ENCODE measurements at places on chromosomes 6 and 20.
A peak's percentile ranks its signal among the peaks of the same experiment; 100 is the strongest.

DNA sequence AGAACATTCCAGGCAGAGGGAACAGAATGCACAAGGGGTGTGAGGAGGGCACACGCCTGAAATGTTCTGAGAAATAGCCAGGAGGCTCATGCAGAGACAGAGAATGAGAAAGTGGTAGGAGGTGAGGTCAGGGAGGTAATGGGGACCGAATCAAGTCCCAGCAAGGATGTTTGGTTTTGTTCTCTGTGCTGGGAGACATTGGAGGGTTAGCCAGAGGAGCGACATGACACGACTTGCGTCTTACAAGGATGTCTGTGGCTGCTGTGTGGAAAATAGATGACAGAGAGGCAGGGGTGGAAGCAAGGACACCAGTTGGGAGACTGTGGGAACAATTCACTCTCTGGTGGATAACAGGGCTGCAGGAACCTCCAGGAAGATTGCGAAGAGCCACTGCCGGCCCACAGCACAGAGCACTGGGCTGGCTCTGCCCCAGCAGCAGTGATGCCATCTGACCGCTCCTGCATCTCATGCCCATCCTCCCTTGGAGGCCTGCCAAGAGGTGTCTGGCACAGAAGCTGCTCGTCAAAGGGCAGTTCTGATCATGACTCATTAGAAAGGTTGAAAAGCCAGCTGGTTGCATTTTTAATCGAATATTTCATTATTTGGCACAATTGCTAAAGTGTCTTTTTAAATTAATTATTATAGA is 57.7 kb upstream of the CD83 start:
- DNase-seq = no peak

- DNase-seq = no peak
Observed at GRCh38 chr20:4406627-4407026, 315.1 kb upstream of the PRND start.

DNA sequence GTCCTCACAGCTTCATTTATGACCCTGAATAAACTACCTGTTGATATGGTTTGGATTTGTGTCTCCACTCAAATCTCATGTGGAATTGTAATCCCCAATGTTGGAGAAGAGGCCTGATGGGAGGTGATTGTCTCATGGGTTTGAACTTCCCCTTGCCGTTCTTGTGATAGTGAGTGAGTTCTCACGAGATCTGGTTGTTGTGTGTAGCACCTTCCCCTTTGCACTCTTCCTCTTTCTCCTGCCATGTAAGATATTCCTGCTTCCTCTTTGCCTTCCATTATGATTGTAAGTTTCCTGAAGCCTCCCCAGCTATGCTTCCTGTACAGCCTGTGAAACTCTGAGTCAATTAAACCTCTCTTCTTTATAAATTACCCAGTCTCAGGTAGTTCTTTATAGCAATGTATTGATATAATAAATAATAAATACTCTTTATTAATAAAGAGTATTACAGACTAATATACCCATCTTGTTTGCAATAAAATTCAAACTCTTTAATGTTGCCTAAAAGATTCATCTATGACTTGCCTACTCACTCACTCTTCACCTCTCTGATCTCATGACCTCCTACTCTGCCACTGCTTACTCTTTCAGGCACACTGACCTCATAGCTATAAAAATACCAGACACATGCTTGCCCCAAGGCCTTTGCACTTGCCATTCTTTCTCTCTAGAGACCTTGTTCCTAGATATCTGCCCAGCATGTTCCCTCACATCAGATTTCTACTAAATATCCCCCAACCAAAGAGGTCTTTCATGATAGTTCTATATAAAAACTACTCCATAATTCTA is 256.4 kb upstream of the MARCKS start:
- no peak for DNase-seq

- no peak for DNase-seq
Observed at GRCh38 chr20:50335105-50335504, 144.5 kb downstream of the CEBPB start.

DNA sequence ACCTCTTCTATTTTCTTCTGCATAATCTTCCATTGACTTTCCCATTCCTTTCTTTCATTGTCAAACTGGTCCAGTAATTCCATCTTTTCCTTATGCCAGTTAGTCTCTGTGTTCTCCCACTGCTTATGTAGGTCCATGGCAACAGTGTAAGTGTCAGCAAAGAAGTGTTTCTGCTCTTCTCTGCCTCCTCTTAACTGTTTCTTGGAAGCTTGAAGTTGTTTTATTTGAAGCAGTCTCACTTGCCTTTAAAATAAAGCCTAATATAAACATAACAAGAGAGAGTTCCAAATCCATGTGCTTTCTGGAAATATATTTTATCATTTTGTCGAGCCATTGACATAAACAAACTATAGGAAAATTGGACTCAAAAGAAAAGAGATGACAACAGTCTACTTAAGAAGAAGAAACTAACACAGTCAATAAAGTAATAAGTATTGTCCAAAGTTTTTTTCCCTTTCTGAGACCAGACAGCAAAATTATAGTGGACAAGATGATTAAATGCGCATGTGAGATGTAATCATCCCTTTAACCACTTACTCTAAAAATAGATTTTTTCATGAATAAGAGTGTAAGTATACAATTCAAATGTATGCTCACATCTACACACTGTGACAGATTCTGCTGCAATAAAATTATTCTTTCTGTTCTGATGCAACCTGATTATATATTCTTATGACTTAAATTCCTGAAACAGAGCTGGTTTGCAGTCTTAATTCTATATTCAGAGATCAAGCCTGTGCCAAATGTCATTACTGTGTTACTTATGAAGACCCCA is 5.2 kb downstream of the KIAA0408 start:
- no peak for DNase-seq

DNA sequence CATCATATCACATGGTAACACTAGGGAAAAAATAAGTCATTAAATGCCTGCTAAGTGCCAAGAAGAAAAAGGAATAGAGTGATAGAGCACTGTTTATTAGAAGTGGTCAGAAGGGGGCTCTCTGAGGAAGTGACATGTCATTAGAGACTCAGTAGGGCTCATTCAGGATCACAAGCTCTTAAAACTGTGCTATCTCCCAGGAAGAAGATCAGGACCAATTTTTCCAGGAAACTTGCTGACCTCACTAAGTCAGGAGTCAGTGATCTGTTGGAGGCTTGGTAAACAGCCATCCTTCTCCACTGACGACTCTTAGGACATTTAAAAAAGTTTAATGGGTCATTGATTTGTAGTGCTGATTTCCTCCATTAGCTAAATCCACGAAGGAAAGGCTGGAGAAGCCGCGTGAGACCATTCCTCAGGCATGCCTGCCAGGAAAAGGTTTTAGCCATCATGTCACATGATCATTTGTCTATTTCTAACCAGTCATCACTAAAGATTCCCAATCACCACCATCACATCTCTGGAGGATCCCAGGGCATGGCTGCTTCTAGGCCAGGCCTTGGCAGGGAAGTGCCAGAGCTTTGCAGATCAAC is 5.9 kb upstream of the PTPN1 start:
- DNase-seq = no peak

GRCh38 chr6:35534407-35535170 is 21.9 kb upstream of the TULP1 start:
- DNase-seq = no peak

- peak; percentile 94 for DNase-seq
Observed at GRCh38 chr20:44018259-44018941, 103.7 kb downstream of the TOX2 start.

DNA sequence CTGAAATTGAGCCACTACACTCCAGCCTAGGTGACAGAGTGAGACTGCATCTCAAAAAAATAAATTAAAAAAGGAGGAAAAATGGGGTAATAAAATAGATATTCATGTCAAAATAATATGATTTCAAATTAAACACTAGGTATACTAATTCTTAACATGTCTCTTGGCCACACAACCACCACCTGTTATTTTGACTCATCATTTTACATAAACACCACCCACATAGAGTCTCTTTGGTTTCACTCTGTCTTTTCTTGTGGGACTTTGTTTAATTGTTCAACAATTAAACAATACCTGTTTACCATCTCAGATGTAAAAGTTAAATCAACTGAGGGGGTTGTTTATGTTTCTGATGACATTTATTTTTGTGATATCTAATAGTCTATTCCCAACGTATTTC is 476.8 kb upstream of the ADGRB3 start:
- no peak for DNase-seq

DNA sequence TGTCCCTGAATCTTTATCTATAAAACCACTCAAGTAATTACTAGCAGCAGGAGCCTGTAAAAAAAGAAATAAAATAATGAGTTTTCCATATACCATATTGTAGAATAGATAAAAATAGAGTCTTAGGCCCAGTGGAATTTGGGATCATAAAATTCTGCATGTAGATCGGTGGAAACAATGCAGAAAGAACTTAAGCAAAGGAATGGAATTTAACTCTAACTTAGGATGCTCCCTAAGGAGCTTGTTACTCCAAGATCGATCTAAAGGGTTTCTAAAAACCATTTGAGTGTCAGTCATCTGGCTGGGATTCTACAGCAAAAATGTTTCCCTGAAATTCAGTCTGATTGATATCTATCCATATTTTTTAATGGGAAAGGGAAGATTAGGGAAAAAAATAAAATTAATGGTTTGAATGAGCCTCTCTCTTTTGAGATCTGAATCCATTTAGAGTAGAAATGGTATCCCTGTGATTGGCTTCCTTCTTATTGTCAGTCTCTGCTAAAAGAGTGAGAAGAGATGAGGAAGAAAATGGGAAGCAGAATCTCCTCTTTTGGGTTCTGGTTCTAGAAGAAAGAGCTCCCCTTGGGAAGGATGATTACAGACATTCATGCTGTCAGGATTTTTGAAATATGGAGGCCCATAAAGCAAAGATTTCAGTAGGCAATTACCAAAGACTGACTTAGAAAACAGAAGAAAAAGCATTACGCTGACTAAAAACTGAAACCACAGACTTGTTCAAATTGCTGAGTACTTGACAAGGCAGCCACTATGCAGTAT is 564.3 kb upstream of the MARCKS start:
- DNase-seq = no peak

GRCh38 chr6:25675167-25675566 is 23.2 kb downstream of the SCGN start:
- DNase-seq = no peak

DNA sequence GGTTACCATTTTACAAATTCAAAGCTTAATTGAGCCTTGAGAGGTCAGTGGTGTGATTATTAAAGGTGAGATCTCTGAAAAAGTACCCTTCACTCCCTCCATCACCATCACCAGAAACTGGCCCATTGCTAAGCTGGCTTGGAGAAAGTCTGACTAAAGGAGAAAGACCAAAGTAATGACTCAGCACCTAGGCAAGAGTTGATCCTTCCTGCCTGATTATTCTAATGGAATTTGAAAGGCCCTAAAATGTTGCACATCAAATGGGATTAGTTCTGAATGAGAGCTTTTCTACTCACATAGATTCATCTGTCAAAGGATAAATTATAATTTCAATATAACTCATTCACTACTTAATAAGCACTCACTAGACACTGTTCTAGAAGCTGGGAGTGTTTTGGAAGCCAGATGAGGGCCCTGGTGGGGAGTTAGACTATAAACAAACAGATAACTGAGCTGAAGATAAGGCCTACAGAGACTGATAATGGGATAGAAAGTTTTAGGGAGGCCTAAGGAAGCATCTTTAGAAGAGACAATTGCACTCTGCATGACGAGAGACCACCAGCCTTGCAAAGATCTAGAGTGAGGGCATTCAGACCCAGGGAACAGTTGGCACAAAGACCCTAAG is 366.7 kb downstream of the SYNE1 start:
- no peak for DNase-seq

- DNase-seq = no peak
Observed at GRCh38 chr6:125537090-125537489, 212.3 kb upstream of the HEY2 start.

- DNase-seq = no peak
Observed at GRCh38 chr6:150327117-150327774, 41.6 kb upstream of the IYD start.

- peak; percentile 45 for DNase-seq
Observed at GRCh38 chr20:37564388-37565133, 36.9 kb upstream of the BLCAP start.

DNA sequence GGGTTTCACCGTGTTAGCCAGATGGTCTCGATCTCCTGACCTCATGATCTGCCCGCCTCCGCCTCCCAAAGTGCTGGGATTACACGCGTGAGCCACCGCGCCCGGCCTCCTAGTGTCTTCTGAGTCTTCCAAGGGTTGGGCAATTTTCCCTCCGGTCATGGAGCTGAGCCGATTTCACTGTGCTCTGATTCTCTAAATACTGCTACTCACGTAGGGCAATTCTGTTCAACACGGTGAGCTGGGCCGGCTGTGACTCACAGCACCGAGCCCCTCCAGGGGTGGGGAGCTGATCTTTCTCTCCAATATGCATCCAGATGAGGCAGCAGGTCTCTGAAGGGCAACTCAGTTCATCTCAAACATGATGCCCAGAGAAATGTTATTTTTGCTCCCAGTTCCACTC is 71.6 kb upstream of the CD93 start:
- no peak for DNase-seq

DNA sequence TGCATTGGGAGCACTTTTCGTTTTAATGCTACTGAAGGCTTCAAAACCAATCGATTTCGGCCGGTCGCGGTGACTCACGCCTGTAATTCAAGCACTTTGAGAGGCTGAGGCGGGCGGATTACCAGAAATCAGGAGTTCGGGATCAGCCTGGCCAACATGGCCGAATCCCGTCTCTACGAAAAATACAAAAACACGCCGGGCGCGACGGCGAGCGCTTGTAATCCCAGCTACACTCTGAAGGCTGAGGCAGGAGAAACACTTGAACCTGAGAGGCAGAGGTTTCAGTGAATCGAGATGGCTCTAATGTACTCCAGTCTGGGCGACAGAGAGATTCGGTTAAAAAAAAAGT is 58.4 kb downstream of the TRIM38 start:
- peak; percentile 57 for DNase-seq

DNA sequence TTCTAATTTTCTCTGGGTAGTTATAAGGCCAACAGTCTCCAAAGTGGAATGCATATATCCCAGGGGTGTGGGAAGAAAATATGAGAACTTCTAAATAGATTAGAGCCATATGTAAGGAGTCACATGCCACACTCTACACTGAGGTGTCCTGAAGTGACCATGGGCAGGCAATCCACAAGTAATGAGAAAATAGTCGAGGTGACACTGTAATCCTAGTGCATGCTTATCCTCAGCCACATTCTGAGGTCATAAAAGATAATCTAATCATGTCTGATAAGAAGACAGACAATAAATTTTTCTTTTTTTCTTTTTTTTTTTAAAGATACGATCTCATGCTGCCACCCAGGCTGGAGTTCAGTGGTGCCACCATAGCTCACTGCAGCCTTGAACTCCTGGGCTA is 62.2 kb downstream of the CD164 start:
- DNase-seq = no peak

Measured in NCI-H2081 (cell line).